ENCODE measurements at places on chromosomes 3 and 15.

DNA sequence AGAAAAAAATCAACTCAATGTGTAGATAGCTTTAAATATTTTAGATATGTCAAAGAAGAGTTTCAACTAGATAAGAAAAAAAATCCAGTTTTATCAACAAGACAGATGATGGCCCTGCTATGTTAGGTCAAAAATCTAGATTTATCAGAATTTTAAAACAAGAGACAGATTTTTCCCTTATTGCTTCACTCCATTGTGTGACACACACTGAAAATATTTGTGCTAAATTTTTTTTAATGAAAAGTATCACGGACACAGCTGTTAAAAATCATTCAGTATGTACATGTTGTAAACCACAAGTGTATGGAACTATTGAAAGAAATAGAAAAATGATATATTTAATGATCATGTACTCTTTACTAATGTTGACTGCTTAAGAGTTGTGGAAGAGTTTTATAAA lies 43.6 kb downstream of the FOXB1 start:
- DNase-seq, result no peak

- DNase-seq, result no peak
Measured at GRCh38 chr15:90774731-90775514, 57.8 kb downstream of the BLM start.

GRCh38 chr3:25594007-25594502 lies 70.7 kb downstream of the TOP2B start:
- no peak for DNase-seq

DNA sequence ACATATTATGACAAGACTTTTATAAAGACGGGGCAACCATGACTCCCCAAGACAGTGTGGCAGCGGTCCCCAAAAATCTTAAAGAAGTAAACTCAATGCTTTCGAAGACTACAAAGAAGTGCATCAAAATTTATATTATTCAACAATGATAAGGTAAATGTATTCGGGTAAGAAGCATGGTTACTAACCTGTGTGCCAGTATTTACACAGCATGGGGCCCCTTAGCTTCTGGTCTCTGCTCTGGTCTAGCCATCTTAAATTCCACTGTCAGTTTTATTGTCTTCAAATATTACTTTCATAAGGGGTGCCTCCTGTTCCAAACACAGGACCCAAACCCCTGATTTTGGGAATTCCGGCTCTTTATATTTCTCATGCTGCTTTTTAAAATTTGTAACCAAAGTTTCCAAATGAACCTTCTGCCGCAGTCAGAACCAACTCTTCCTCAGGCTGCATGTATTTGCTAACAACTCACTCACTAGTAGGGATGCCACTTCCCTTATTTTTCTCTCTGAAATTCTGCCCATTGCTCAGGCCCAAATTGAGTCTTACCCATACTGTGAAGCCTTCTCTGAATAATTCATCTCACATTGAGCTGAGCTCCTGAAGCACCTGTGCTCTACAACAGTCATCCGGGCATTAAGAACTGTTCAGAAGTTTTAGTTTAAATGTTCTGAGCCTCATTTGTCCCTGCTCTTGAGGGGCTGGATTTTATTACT lies 1.2 kb downstream of the TTC23 start:
- DNase-seq, result no peak

GRCh38 chr3:173933113-173933512 lies 535.6 kb downstream of the NLGN1 start:
- no peak for DNase-seq

DNA sequence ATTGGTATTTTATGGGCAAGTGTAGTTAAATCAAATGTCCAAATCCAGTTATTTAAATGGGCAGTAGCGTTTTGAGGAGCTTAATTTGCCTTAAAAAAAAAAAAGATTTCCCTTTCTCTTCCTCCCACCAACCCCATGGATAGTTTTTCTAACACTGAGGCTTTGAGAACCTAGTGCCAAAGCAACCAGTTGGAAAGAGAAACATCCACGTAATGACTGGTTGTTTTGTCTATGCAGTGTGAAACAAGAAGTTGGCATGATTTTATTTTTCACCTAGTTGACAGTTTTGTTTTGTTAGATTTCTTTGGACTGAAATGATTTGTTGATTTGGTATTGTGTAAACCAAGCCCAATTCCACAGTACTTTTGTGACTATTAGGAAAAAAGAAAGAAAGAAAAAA lies 170.0 kb downstream of the SOX2 start:
- DNase-seq, result no peak

GRCh38 chr15:60905587-60905986 lies 323.5 kb downstream of the RORA start:
- no peak for DNase-seq

DNA sequence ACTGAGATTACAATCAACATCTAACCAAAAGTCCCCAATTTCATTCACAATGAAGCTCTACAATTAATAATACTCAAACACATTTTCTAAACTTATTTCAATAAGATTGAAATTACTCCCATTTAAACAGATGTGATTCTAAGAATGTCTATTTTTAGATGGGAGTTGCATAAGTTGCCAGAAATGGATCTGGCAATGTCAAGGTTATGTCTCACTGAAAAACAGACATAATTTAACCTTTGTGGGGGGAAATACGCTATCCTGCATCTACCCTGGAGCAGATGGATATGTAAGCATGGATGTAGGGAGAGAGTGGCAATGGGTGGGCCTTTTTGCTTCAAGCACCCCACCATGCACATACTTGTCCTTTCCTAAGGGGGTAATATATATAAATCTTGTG lies 6.7 kb upstream of the EIF1B start:
- no peak for DNase-seq

DNA sequence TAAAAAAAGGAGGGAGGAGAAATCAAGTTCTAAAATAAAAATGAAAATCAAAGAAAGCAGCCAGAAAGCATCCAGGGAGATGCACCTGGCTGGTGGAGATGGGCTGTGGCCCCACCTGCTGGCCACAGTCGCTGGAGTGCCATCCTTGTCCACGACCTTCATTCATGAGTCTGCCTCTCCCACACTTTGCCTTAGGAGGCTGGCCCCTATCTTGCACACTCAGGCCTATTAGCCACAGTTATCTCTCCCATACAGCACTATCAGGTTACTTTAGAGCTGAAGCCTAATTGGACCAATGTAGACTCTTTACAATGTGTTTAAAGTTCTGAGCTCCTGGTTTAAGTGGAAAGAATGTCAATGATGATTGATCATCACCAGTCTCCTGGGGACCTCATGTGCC lies 392.0 kb upstream of the RORA start:
- DNase-seq, result no peak

- peak; percentile 4 for DNase-seq
Measured at GRCh38 chr3:126117786-126118185, 33.9 kb upstream of the SLC41A3 start.

DNA sequence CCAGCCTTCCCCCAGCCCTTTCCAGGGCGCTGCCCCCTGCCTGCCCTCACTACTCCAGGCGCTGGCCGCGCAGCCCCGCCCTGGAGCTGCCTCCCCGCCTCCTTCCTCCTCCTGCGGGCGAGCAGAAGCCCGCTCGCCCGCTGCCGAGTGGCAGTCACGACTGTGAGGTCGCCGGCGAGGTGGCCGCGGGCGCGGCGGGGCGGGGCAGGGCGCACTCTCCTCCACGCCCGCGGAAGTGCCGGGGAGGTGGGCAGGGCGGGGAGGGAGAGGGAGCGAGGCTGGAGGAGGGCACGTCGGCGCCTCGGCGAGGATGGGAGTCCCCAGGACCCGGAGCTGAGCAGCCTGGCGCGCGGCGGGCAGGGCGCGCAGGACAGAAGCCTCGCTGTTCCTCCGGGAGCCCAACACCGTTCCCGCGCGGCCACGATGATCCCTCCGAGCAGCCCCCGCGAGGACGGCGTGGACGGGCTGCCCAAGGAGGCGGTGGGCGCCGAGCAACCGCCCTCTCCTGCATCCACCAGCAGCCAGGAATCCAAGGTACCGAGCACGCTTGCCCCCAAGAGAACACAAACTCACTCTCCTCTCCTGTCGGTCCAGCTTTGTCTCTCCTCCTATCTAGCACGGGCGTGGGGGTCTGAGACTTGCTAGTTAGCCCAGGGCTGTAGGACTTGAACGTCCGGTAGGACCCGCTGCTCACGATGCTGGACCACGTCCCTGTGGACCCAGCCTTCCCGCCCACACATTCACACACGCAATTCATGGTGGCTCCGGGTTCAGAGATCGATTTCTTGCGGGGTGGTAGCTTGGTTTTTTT lies at the start of gene STAC:
Gene STAC, plus strand, starts transcription at position 284 of the 811 bp plus-strand sequence. Its CDS starts 140 bp downstream, at position 424.
- DNase-seq, result no peak

DNA sequence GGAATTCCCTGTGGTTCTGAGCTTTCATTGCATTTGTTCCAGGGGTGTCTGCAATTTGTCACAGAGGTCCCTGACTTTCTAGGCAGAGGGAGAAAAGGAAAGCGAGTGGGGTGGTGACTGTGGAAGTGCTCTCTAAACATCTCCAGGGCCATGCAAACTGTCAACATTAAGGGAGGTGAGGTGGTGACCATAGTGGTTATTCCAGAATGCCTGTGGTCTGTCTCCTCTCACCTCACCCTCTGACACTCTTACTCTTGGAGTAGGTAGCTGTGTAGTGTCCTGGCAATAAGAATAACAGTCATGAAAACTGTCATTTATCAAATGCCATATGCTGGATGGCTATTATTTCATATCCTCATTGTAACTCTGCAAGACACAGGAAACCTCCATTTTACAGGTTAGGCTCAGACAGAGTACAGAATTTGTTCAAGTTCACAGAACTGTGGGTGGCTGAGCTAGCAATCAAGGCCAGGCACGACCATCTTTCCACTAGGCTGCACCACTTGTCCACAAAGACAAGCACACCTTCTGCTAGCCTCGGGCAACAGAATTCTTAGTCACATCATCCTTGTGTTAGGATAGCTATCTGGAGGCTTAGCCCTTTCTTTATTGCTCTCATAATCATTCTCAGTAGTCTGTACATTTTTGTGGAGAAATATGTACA lies 179.4 kb downstream of the CD47 start:
- no peak for DNase-seq

DNA sequence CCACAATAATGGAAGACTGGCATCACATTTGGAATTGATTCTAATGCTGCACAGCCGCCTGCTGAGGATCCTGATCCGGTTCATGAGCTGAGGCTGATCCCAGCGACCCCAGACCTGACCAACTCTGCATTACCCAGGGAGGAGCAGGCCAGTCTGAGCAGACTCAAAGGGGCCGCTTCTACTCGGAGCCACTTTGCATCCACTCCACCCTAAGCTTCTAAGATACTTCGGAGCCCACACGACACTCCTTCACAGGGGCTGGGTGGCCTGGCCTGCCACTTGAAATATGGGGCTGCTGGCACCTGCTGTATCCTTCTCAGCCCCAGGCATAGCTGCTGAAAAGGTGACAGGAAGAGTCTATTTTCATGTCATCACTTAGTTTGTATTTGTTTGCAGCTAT lies 33.2 kb upstream of the NSMCE3 start:
- DNase-seq, result no peak

- DNase-seq, result no peak
Measured at GRCh38 chr3:54931182-54931581, 3.3 kb upstream of the LRTM1 start.

DNA sequence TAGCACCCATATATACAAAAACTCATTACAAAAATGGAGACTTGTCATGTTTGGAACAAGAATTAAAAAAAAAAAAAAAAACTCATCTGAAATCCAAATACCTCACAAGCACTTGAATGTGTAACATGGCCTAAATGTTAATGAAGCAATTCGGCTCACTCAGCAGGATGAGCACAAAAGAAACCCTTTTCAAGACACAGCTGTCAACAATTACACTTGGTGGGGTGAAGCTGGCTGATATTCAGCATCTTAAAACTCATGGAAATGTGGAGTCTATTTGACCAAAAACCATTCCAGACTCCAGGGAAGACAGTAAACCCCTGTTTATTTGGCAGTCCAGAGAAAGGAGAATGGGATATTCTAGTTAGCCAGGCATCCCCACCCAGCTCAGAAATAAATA lies 205.4 kb upstream of the TSC22D2 start:
- DNase-seq, result no peak

- DNase-seq, result no peak
Measured at GRCh38 chr3:173065543-173065981, 75.5 kb downstream of the SPATA16 start.

All from activated naive CD4-positive, alpha-beta T cell treated with anti-CD3 and anti-CD28 coated beads, Interleukin-2, amount 50 U/mL, for 16 hours (primary cell).